Tibial nerve (tissue), 4 donors: ENCODE measurements at places on chromosomes 1 and 21. TPM values are rescaled to one million over a fixed set of nuclear protein-coding genes. Genes with fewer than 3 reads are reported as not detected.

- no peak for DNase-seq
- H3K27ac ChIP-seq = no peak overlapping the region
- no peaks in the 10 kb centered on the region for H3K36me3 ChIP-seq
- H3K4me1 ChIP-seq = no peaks in the 10 kb centered on the region
- H3K4me3 ChIP-seq = no peak overlapping the region
- H3K27me3 ChIP-seq = no peaks in the 10 kb centered on the region
These were observed 39.8 kb downstream of the LHX4 start for GRCh38 chr1:180269645-180270529.

DNA sequence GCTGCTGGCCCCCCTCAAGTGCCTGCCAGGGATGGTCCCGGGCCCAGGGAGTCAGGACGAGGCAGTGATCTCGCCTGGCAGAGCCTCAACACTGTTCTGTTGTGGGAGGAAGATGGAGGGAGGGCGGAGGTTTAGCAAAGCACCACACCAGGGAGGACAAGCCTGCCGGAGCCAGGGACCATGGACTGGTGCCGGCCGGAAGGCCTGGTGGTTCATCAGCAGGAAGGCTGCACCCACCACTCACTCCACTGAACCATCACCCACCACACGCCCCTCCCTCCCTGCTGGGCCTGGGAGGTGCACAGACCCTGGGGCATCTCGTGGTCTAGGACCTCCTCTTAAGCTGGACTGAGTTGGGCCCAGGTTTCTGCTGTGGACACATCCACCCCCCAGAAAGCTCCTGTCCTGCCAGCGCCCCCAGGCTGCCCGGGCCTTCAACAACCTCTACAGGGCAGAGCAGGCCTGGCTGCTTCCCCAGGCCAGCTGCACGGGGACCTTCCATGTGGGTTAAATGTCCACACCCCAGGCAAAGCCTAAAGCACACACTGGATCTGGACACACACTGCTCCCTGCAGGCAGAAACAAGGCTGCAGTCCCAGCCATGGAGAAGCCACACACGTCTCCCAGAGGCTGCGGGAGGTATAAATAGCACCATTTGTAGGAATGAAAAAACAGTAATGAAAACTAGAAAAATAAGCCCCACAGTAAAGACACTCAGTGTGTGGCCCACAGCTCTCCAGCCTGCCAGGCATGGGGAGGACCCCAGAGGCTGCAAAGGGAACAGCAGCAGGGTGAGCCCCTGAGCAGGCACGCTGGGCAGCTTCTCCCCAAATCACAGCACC is 10.4 kb upstream of the TMEM240 start:
- peaks cover 8% of the 10 kb centered on the region for H3K4me1 ChIP-seq
- no peak for DNase-seq
- no peak overlapping the region for H3K27ac ChIP-seq
- H3K4me3 ChIP-seq = no peak overlapping the region

DNA sequence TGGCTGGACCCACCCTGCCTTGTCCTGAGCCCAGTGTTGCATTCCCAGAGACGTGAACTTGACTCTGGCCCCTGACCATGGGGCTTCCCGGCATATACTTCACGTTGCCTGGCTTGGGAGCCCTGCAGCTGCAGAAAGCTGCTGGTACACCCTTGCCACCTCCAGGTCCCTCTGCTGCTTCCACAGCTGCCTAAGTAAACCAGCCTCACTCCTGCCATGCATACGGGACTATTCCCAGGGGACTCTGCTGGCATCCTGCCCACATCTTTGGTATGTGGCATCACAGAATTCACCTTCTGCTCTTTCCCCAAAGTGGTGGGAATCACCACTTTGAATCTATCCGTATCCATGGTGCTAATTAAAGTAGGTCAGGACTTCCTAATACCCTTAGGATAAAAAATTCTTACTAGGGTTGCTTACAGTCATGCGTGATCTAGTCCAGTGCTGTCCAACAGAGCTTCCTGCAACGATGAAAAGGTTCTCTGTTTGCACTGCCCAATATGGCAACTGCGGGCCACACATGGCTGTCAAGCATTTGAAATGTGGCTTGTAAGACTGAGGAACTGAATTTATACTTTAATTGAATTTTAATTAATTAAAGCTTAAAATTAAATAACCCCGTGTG is 203.0 kb downstream of the GRIK3 start:
- no peaks in the 10 kb centered on the region for H3K27me3 ChIP-seq
- DNase-seq = no peak
- H3K4me1 ChIP-seq = no peaks in the 10 kb centered on the region
- no peaks in the 10 kb centered on the region for H3K36me3 ChIP-seq

- no peaks in the 10 kb centered on the region for H3K27me3 ChIP-seq
- no peak overlapping the region for H3K4me3 ChIP-seq
- H3K36me3 ChIP-seq = peaks cover 8% of the 10 kb centered on the region
- H3K27ac ChIP-seq = no peak overlapping the region
- no peaks in the 10 kb centered on the region for H3K4me1 ChIP-seq
- DNase-seq = no peak
These were observed 33.9 kb downstream of the SLC66A1 start for GRCh38 chr1:19346026-19346425.

- DNase-seq = no peak
- no peak overlapping the region for H3K4me3 ChIP-seq
- H3K4me1 ChIP-seq = peaks cover 7% of the 10 kb centered on the region
- H3K27ac ChIP-seq = no peak overlapping the region
- H3K36me3 ChIP-seq = no peaks in the 10 kb centered on the region
- H3K27me3 ChIP-seq = no peaks in the 10 kb centered on the region
These were observed 62.1 kb downstream of the LRRN2 start for GRCh38 chr1:204623365-204623893.

GRCh38 chr1:5743435-5744095 is 248.7 kb downstream of the NPHP4 start:
- H3K4me3 ChIP-seq = no peak overlapping the region
- peak; percentile 12 for DNase-seq
- no peaks in the 10 kb centered on the region for H3K4me1 ChIP-seq
- H3K36me3 ChIP-seq = no peaks in the 10 kb centered on the region

DNA sequence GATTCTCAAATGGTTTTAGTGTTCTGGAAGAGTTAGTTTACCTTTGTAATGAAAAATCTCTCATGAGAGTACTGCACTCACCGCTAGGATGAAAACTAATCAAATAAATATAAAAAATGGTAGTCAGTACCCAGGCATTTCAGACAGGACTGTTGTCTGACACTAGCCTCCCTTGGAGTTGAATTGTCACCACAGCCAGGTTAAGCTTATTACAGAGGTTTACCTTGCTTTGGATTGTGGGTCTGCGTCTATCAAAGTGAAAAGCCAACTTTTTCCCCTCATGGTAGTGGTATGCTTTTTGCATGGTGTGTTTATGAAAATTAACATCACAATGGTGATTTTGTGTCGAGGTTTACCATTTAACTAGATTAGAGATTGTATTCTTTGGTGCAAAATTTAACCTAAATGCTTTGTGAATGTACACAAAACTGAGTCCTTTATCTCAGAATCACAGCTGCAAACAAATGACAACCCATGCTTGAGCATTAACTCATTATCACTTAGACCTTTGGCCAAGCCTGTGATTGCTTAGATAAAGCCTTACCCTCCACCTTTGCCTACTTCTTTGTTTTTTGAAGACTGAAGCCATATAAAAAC is 20.1 kb downstream of the RAP1A start:
- H3K4me3 ChIP-seq = no peak overlapping the region
- DNase-seq = no peak
- no peaks in the 10 kb centered on the region for H3K36me3 ChIP-seq

DNA sequence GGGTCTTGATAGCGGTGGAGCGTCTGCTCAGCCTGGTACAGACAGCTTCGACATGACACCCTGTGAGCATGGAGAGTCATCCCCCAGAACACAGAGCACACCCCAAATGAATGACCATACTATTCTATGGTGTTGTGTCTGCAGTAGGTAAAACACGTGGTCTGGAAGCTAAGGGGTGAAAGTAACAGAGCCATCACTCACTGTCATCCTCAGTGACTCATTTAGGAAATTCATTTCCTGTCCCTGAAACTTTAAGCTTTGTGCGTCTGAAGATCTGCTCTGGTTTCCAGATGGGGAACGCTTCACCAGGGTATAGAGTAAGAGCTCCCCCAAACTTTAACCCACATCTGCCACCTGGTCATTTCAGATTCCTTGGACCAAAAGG is 94.8 kb upstream of the DISP3 start:
- H3K27me3 ChIP-seq = no peaks in the 10 kb centered on the region
- no peak overlapping the region for H3K4me3 ChIP-seq

- no peaks in the 10 kb centered on the region for H3K36me3 ChIP-seq
- H3K4me1 ChIP-seq = peaks cover 72% of the 10 kb centered on the region
- peaks cover 96% of the 10 kb centered on the region for H3K27me3 ChIP-seq
- no peak overlapping the region for H3K4me3 ChIP-seq
- no peak for DNase-seq
These were observed 1.7 kb downstream of the LHX9 start for GRCh38 chr1:197918807-197919345.

DNA sequence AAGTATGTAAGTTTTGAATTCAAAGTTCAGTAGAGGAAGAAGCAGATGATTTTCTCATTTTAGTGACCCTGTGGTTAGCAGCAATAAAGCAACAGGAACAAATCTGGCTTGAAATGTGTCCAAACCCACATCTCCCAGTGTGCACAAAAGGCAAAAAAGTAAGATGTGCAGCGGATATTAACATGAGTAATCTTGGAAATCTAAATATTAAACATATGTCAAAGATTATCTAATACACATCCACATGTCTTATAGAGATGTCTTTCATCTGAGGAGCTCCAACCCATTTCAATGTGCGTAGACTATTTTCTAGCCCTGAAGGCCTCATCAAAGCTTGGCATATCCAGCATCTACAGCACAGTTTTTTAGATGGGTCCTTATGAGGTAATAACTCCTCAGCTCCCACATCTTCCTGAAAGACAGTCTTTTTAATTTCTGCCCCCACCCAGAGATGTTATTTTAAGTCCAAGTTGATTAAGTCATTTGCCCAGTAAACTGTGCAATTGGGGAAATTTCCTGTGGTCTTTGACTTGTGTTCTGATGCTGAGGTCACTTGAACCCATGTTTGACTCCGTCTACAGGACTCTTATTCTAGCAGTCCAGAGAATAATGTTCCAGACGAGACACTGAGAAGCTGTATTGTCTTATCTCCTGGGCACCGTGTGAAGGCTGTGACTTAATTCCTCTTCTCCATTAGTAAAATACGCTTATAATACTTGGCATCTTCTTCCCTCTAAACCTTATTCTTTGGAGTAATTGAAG is 73.7 kb downstream of the LMO4 start:
- no peaks in the 10 kb centered on the region for H3K36me3 ChIP-seq
- no peak for DNase-seq
- H3K27me3 ChIP-seq = no peaks in the 10 kb centered on the region
- no peak overlapping the region for H3K4me3 ChIP-seq

- no peak for DNase-seq
- peaks cover 6% of the 10 kb centered on the region for H3K4me1 ChIP-seq
- H3K27me3 ChIP-seq = no peaks in the 10 kb centered on the region
- no peak overlapping the region for H3K4me3 ChIP-seq
- peak overlapping the region; percentile 96 for H3K27ac ChIP-seq
- H3K36me3 ChIP-seq = no peaks in the 10 kb centered on the region
These were observed 2.7 kb downstream of the ETNK2 start for GRCh38 chr1:204149107-204149506.

GRCh38 chr1:6823793-6824192 is 38.5 kb downstream of the CAMTA1 start:
- no peak for DNase-seq
- H3K27me3 ChIP-seq = no peaks in the 10 kb centered on the region
- no peak overlapping the region for H3K4me3 ChIP-seq
- H3K27ac ChIP-seq = no peak overlapping the region

GJA4 gene
- 48.7 TPM for total RNA-seq

LCE2B gene
- total RNA-seq = not detected

CPLANE2 gene
- 7.4 TPM for total RNA-seq

KCNE2 gene
- total RNA-seq = not detected

MAP3K6 gene
- total RNA-seq = 84.8 TPM

TRIM45 gene
- 6.9 TPM for total RNA-seq

AGMAT gene
- total RNA-seq = not detected
